ENCODE measurements at places on chromosomes 6 and 20.

- DNase-seq = no peak
These were observed at the start of gene ZBP1 for GRCh38 chr20:57620274-57620990. Gene ZBP1 (minus strand): TSS chr20:57620426. CDS start chr20:57620295, 131 bp downstream.

GRCh38 chr20:62356589-62357186 is 10.4 kb downstream of the LAMA5 start:
- DNase-seq = no peak

DNA sequence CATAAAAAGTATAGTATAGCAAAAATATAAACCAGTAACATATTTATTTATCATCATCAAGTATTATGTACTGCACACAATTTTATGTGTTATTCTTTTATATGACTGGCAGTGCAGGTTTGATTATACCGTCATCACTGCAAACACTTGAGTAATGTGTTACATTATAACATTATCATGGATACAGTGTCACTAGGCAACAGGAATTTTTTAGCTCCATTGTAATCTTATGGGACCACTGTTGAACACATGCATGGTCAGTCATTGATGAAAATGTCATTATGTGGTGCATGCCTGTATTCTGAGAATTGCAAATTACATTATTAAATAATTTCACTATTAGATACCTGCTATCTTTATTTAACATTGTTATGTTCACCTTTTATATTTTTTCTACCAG is 29.1 kb upstream of the OR2J2 start:
- no peak for DNase-seq

- no peak for DNase-seq
These were observed 3.7 kb downstream of the TJAP1 start for GRCh38 chr6:43481075-43481474.

- no peak for DNase-seq
These were observed 50.2 kb upstream of the HINT3 start for GRCh38 chr6:125906158-125906998.

GRCh38 chr6:35419417-35419816 is 32.7 kb upstream of the FANCE start:
- DNase-seq = peak; percentile 7

DNA sequence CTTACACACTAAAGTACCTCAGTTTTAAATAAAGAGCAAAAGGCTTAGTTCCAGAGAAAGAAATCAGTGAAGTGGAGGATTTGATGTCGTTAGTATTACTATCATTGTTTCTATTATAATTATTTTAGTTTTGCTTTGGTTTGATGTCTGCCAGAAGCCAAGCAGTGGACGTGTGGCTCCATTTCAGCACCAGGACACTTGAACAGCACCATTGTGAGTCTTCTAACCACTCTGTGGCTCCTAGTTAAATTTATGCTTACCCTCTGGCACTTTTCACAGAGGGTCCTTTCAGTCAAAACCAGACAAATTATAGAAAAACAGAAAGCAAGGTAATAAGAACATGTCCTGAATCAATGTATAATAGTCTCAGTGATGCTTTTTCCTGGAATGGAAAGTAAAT is 3.4 kb downstream of the COL9A1 start:
- no peak for DNase-seq

DNA sequence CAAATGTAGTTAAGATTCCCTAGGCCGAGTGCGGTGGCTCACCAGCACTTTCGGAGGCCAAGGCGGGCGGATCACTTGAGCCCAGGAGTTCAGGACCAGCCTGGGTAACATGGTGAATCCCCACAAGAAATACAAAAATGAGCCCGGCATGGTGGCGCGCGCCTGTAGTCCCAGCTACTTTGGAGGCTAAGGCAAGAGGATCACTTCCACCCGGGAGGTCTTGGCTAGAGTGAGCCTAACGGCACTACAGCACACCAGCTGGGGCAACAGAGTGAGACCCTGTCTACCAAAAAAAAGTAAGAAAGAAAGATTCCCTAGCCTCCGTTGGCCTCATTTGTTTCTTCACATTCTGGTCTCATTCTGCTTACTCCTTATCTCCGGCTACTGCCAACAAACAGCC is 1.2 kb downstream of the ESF1 start:
- no peak for DNase-seq

Data from NCI-H1930 (cell line).